ENCODE measurements at places on chromosomes 6 and 20.

GRCh38 chr20:48178633-48179032 lies 393.4 kb upstream of the SULF2 start:
- DNase-seq, result no peak

DNA sequence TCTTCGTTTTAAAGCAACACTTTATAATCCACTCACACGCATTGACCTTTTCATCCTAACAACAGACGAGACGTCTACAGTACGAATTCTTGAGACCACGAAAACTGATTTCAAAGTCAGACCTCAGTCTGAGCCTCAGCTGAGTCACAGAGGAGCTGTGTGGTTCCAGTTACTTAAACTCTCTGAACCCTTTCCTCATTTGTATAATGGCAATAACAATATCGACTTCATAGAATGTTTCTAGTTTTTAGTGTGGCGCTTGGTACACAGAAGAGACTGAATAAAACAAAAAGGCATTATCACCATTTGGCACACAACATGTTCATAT lies 236.9 kb downstream of the ATXN1 start:
- peak; percentile 86 for DNase-seq

DNA sequence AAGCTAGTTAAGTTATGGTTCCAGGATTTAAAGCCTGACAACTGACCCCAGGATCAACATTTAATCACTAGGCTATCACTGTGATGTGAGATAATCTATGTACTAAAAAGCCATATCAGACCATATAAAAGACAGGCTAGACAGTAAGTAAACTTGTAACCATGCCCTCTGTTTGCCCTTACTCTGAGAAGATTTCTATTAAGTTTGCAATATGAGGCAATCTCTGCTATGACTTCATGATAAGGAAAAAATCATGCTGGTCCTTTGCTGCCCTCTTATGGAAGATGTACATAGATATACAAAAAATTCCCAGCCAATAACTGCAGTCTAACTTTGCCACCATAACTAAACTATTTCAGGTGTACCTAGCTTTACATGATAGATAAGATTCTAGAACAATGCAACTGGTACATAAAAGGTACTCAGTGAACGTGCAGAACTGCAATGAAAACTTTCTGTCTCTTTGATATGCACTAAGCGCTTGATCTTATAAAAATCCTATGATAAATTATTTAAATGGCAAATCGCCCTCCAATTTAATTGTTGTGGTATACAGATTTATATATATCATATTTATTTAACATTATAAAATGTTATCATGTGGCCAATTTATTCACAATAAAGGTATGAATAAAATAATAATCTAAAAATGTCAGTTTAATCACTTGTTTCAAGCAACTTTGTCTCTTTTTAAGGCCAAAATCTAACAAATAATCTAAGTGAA lies 70.5 kb downstream of the FAM217A start:
- DNase-seq, result peak; percentile 82

GRCh38 chr20:41497186-41497895 lies 120.8 kb downstream of the CHD6 start:
- DNase-seq, result no peak

GRCh38 chr6:23526526-23526925 lies 599.5 kb upstream of the NRSN1 start:
- DNase-seq, result peak; percentile 26

GRCh38 chr20:50282592-50283241 lies 92.1 kb downstream of the CEBPB start:
- DNase-seq, result no peak

- DNase-seq, result peak; percentile 56
Observed at GRCh38 chr6:131657630-131658111, 20.6 kb downstream of the ENPP3 start.

DNA sequence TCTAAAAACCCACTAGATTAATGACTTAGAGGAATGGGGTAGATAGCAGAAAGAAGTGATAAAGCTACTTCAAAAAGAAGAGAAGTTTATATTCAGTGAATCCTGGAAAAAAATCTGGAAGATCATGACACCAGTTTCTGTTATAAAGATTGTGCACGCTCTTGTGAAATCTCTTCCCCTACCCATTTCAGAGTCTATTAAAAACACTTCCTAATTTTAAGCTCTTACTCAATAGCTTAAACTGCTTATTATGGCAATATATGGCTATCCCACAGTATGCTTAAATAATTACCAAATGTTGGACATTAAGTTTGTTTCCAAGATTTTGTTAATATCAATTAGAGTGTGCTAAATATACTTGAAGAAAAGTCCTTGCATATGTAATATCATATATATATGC lies 585.3 kb upstream of the MAN1A1 start:
- DNase-seq, result no peak

GRCh38 chr6:46412662-46413061 lies 78.6 kb downstream of the RCAN2 start:
- no peak for DNase-seq

DNA sequence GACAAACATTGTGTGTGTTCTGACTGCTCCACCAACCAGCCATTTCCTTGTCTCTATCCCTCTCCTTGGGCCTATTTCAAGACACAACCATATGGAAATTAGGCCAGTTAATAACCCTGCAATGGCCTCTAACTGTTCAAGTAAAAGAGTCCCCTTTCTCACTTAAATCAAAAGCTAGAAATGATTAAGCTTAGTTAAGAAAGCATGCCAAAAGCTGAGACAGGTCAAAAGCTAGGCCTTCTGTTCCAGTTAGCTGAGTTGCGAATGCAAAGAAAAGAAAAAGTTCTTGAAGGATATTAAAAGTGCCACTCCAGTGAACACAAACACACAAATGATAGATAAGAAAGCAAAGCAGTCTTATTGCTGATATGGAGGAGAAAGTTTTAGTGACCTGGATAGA lies 22.5 kb downstream of the SERINC1 start:
- DNase-seq, result no peak

DNA sequence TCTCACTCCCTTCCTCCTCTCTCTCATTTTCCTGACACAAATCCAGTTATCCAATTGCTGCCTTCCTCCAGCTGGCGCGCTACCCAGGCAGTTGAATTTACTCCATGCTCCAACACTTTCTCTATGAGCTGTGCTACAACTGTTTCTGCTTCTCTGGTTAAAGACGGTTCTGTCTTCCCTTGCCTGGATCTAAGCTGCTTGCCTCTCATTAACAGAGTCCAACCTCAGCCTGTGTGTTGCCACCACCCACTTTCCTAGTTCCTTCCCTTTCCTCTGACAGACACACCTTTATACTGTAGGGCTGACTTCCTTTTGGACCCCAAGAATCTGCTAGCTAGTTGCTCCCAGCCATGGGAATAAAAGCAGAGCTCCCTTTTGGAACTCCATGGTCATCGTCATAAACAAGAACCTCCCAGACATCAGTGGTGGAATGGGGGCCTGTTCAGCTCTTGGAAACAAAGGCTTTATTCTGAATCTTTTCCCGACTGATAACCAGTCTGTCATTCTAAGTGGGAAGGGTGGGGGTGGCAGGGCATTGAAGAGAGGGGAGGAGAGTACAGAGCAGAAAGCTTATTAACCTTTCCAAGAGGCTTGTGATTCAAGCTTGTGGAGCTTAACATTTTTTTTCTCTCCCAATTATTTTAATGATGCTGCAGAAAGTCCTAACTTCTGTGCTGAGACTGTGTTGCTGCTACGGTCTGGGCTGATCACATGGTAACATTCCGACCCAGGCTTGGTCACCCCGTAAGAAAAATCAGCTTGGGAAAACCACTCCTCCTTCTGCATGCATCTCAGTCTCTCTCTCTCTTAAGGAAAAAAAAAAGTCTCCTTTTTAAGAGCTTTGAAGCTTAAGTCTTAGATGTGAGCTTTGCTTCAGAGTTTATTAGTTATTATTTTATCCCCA lies 31.3 kb upstream of the BMP2 start:
- no peak for DNase-seq

- DNase-seq, result no peak
Observed at GRCh38 chr6:117818449-117818848, 88.6 kb upstream of the SLC35F1 start.

- DNase-seq, result no peak
Observed at GRCh38 chr6:143513410-143513809, 1.9 kb upstream of the FUCA2 start.

DNA sequence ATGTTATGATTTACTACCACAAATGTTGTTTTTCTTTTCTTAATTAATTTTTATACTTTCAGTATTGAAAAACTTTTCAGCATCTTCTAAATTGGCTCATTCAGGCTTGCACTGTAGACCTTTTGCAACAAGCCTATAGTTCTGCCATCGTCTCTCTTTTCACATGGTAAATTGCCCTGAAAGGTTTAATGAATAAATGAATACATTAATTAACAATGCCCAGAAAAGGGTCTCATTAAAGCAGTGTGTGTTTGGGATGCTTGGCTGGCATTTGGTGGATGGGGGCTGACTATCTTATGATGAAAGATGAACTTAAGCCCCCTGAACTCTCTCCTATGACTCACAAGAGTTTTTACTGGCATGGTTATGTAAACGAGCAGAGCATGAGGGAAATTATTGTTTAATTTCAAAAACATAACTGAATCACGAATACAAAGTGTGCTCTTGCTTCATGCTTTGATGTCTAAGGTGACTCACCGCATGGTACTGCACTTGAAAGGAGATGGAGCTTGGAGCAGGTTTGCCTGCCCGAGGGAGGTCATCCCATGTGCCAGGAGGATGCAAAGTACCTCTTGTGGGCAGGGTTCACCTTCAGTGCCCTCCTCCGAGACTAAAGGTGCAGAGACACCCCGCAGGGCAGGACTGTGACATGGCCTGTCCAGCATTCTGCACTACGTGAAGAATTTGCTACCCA lies 13.8 kb upstream of the PCK1 start:
- no peak for DNase-seq

DNA sequence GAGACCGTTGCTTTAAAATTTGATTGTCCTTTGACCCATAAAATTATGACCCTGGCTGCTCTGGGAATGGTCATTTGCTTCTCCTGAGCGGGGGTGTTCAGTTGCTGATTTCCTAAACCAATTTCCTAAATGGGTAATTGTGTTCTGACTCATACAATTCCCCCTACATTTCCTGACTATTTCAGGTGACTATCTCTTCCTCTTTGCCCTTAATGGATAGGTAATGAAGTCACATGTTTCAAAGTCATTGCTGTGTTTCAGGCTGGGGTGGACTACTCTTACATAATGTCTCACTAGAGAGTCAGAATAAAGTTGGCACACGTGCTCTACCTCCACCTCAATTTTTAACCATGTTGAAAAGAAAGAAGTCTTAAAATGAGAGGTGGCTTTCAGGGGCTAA lies 109.8 kb downstream of the DOK5 start:
- no peak for DNase-seq

- DNase-seq, result no peak
Observed at GRCh38 chr6:154758125-154758524, 24.9 kb downstream of the SCAF8 start.

- peak; percentile 63 for DNase-seq
Observed at GRCh38 chr6:136073216-136073615, 176.9 kb downstream of the MTFR2 start.

GRCh38 chr20:56328861-56329260 lies 29.9 kb upstream of the FAM210B start:
- peak; percentile 14 for DNase-seq

DNA sequence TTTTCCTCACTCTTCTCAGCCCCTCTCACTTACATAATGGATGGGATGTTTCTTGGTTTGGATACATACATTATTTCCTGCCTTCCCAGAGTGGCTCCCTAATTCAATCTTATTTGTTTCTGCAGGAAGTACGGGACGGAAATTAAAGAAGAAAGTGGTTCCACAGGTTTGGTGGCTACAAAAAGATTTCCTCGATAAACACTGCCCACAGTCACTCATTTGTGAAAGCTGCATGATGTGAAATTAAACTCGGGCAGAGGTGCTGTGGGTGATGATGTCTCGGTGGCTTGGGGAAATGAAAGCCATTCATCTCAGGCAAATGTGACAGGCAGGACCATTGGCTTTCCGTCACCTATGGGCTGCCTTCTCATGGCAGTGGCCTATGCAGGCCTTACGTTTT lies 119.5 kb upstream of the KCNG1 start:
- DNase-seq, result no peak

DNA sequence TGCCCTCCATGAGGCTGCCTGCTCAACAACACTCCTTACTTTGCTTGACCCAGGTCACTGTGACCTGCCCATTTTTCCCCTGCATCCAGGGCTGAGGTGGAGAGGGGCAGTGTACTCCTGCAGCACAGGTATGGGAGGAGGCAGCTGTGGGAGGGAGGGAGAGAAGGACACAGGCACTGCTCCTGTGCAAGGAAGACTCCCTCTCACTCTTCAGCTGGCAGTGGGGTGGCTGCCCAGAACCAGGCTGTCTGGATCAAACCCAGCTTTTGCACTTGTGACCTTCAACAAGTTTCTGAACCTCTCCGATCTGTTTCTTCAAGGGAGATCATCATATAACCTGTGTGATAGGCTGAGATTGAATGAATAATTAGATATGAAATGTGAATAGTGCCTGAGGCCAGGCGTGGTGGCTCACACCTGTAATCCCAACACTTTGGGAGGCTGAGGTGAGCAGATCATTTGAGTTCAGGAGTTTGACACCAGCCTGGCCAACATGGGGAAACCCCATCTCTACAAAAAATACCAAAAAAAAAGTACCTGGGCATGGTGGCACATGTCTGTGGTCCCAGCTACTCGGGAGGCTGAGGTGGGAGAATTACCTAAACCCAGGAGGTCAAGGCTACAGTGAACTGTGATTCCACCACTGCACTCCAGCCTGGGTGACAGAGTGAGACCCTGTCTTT lies 14.1 kb downstream of the TGIF2 start:
- DNase-seq, result no peak

- no peak for DNase-seq
Observed at GRCh38 chr20:5067877-5068645, 51.7 kb downstream of the PCNA start.

- no peak for DNase-seq
Observed at GRCh38 chr6:69337311-69337710, 459.5 kb downstream of the LMBRD1 start.

GRCh38 chr6:144849920-144850319 lies 564.8 kb downstream of the UTRN start:
- DNase-seq, result no peak

DNA sequence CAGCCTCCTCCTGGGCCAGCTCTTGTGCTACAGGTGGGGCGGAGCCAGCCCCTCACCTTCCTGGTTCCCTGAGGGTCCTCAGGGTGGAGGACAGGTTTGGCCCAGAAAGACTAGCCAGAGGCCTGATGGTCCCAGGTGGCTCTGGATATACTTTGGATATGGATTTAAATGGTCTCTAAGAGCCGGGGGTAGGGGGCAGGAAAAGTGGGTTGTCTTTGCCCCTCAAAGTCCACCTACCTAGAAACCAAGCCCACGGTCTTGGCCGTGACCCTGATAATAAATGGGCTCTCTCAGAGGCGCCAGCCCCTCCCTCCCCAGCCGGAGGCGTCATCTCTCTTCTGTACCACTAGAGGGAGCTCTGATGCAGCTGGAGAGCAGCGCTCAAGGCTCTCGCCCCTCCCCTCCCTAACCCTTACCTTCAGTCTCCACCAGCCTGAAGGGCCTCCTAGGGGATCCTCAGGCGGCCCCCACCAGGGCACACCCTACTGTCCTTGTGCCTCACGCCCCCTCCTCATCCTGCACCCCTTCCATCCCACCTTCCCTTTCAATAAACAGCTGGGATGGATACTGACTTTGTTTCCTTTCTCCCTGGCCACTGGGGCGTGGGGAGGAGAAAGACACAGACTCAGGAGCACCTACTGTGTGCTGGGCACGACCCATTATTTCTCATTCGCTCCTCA lies 7.5 kb downstream of the NRSN2 start:
- DNase-seq, result peak; percentile 74
